Activated CD4-positive, alpha-beta T cell treated with anti-CD3 and anti-CD28 coated beads, Interleukin-2, amount 50 U/mL, for 16 hours (primary cell): ENCODE measurements at places on chromosomes 4 and X.
A peak's percentile ranks its signal among the peaks of the same experiment; 100 is the strongest.

DNA sequence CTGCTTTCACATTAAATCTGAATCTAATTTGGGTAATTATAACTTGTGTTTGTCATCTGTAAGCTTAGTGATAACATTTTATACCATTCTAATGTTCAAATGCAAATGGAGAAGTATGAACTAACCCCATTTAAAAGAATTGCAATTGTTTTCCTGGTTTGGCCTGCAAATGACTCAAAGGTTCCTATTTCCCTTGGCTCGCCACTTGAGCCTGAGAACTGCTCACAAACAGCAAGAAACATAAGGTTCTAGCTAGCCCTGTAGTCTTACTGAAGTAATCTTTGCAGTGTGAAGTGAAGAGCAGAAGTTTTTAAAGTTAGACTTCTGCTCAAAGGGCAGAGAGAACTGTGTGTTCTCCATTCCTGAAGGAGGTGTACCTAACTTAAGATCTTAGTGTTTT is 27.2 kb downstream of the UPRT start:
- DNase-seq: no peak

DNA sequence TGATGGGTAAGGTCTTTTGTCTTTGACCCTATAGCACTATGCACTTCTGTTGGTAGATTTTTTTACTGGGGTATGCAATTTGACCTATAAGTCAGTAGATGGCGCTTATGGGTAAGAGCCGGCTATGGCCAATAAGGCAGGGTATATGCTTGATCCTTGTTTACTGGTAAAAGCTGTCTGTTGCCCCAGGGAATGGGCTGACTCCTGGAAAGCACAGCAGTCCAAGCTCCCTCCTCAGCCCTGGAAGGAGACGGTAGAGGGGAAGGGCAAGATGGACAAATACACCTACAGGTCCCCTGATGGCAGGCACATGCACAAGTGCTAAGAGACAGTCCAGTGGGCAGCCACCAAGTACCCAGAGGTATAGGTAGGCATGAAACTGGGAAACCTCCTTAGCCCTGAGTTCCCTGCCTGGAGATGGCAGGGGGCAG is 63.7 kb downstream of the ADAMTS3 start:
- DNase-seq: peak; percentile 11

GRCh38 chr4:89511776-89512175 is 204.2 kb upstream of the GPRIN3 start:
- DNase-seq: no peak

DNA sequence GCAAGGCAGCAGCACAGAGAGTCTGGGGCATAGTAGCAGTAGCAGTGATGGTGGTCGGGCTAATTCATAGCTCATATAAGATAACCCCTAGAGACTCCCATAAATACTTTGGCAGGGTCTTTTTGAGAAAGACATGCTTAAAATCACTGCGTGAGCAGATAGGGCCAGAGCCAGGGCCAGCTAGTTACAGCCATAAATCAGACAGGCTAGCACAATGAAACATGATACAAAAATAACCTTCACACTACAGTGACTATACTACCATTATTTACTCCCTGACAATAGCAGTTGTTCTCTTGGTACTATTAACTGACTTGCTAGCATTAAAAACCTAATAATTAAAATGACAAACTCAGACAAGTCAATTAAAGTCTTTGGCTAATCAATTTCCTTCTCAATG is 295.9 kb downstream of the SMARCA1 start:
- DNase-seq: no peak

DNA sequence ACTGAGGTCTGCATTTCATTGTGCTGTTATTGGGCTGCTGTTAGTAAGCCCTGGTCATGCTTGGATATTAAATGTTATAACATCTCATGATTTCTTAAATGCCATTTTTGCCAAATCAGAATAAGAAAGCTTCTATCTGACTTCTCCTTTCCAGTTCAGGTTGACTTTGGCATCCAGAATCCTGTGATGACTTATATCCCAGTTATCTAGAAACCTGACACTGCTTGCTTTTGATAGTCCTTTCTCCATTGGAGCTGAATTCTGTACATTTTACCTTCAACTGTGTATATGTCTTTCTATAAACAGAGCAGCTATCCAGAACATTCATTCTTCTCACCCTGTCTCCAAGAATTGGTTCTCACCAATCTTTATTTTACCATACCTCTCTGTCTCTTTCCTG is 257.7 kb upstream of the GNPDA2 start:
- no peak for DNase-seq

GRCh38 chrX:27976284-27976683 is 5.0 kb downstream of the DCAF8L1 start:
- no peak for DNase-seq

GRCh38 chrX:48919360-48919841 is 577 bp upstream of the PIM2 start:
- peak; percentile 41 for DNase-seq

- DNase-seq: no peak
These were observed 10.2 kb upstream of the STBD1 start for GRCh38 chr4:76296286-76296820.
